ENCODE measurements at places on chromosomes 13 and 19. TPM values are rescaled to one million over a fixed set of nuclear protein-coding genes. Genes with fewer than 3 reads are reported as not detected.

- DNase-seq = no peak
These were observed 1228.0 kb downstream of the DIAPH3 start for GRCh38 chr13:58935689-58936088.

DNA sequence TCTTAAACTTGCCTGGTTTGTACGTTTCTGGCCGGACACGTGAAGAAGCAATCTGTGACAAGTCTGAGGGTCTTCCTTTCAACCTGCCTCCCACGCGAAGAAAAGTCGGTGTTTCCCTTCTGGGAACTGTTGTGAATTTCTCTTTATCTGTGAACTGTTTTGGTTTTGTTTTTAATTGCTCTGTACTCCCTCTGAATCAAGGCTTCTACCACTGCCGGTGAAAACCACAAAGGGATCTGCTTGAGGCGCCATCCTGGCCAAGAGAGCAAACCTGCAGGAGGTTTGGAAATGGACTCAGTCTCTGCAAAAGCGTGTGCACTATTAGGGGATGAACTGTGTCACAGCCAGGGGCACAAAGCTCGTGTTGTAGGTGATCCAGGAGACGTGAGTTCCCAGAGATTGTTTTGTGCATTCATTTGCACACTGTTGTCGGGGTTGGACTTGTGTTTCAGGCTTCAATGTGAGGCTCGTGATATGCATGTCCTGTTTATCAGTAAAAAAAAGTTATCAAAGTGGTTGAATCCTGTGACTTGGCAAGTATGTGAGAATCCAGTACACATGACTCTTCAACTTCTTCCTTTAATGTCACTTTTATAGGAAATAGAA, 9.7 kb downstream of the SIGLEC8 start:
- no peak for DNase-seq

PSG2 gene
- total RNA-seq = not detected

MAG gene
- 0.07 TPM for total RNA-seq

LGI4 gene
- total RNA-seq = not detected

Measured in pulmonary artery endothelial cell (primary cell).